Tongue (tissue), 3 donors: ENCODE measurements at places on chromosomes 5 and 9. TPM values are rescaled to one million over a fixed set of nuclear protein-coding genes. Genes with fewer than 3 reads are reported as not detected.

- peak; percentile 78 for DNase-seq
Observed at GRCh38 chr5:179371681-179372680, 26.7 kb upstream of the ADAMTS2 start.

- DNase-seq = no peak
Observed at GRCh38 chr5:61612431-61612830, 280.4 kb downstream of the ZSWIM6 start.

Gene ENHO
- total RNA-seq = 4.4 TPM

Gene RNF183
- 0.21 TPM for total RNA-seq

GRCh38 chr9:4680173-4680525, 780 bp downstream of the CDC37L1 start:
- peak; percentile 59 for DNase-seq

- DNase-seq = no peak
Observed at GRCh38 chr5:102664616-102665335, 90.3 kb upstream of the PAM start.

GRCh38 chr9:127121628-127122175, 733 bp downstream of the ANGPTL2 start:
- peak; percentile 46 for DNase-seq

Gene SGCD
- total RNA-seq = 169 TPM
